ENCODE measurements at places on chromosomes 12 and 14. TPM values are rescaled to one million over a fixed set of nuclear protein-coding genes. Genes with fewer than 3 reads are reported as not detected.

The SDR9C7 gene
- 0.23 TPM for polyA plus RNA-seq

The TTC6 gene
- polyA plus RNA-seq = not detected

The IL22 gene
- not detected for polyA plus RNA-seq

The P2RX7 gene
- 0.10 TPM for polyA plus RNA-seq

The TOMM20L gene
- not detected for polyA plus RNA-seq

The RTL1 gene
- 0.01 TPM for polyA plus RNA-seq

The RGS6 gene
- polyA plus RNA-seq = 0.75 TPM

The KRT78 gene
- polyA plus RNA-seq = 0.04 TPM

The KCTD10 gene
- polyA plus RNA-seq = 11.6 TPM

The KITLG gene
- 1.6 TPM for polyA plus RNA-seq

The SCN8A gene
- polyA plus RNA-seq = 0.08 TPM

The ACVR1B gene
- 5.8 TPM for polyA plus RNA-seq

The IAPP gene
- polyA plus RNA-seq = 0.07 TPM

The TMEM260 gene
- polyA plus RNA-seq = 3.7 TPM

The SVOP gene
- 0.08 TPM for polyA plus RNA-seq

The TMCC3 gene
- polyA plus RNA-seq = 10.8 TPM

The ERO1A gene
- polyA plus RNA-seq = 6.9 TPM

The LHX5 gene
- polyA plus RNA-seq = not detected

The NINJ2 gene
- 49.1 TPM for polyA plus RNA-seq

The GPR65 gene
- polyA plus RNA-seq = 0.18 TPM

The ISM2 gene
- polyA plus RNA-seq = not detected

The FOXG1 gene
- under 0.01 TPM for polyA plus RNA-seq

The UNC79 gene
- polyA plus RNA-seq = 0.56 TPM

The CABP1 gene
- 2.2 TPM for polyA plus RNA-seq

The CHMP4A gene
- polyA plus RNA-seq = 29.6 TPM

The NRDE2 gene
- 5.8 TPM for polyA plus RNA-seq

The TRIM9 gene
- 0.46 TPM for polyA plus RNA-seq

The TAS2R7 gene
- not detected for polyA plus RNA-seq

The GPR132 gene
- 0.13 TPM for polyA plus RNA-seq

The SRP54 gene
- 27.9 TPM for polyA plus RNA-seq

The ANKRD33 gene
- 0.16 TPM for polyA plus RNA-seq
